ENCODE measurements at places on chromosomes 3 and 15.

GRCh38 chr3:152682477-152682876 lies 152.5 kb upstream of the P2RY1 start:
- no peak for DNase-seq

DNA sequence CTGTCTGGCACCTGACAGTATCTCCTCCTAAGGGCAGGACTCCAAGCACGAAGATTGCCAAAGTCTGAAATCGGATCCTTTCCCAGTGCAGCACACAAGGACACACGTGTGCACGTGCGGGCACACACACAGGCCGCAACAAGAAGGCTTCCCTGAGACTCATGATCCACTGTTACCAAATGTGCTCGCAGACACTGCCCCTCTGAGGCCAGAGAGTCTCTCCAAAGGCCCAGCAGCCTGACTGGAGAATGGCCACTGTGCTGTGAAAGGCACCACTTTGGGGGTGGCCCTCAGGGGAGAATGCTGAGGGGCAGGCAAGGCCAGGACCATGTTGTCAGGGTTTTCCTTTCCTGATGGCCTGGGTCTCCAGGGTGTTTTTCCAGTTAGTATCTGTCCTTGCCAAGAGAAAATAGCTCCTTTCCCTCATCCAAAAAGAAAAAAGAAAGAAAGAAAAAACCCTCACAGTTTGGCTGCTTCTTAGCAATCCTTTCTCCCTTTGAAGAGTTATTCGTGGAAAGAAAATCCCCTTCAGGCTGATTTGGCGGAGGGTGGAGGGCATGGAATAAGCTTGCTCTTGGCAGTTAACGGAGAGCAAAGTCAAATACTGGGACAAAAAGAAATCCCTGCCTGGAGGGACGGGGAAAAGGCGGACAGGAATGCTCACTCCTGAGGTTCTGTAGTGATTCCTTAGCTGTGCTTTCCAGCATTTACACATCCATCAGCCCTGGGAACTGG lies 112.2 kb upstream of the ETV5 start:
- no peak for DNase-seq

GRCh38 chr3:100992231-100993012 lies 799 bp downstream of the ABI3BP start:
- no peak for DNase-seq

GRCh38 chr3:105401691-105402149 lies 35.0 kb downstream of the ALCAM start:
- no peak for DNase-seq

GRCh38 chr15:83413054-83413719 lies 34.0 kb upstream of the SH3GL3 start:
- no peak for DNase-seq

GRCh38 chr15:87604857-87605446 lies 651.6 kb downstream of the NTRK3 start:
- DNase-seq: no peak

- DNase-seq: no peak
These were observed 214.3 kb upstream of the LINGO1 start for GRCh38 chr15:77846986-77847385.

- no peak for DNase-seq
These were observed 315.4 kb downstream of the DIPK2A start for GRCh38 chr3:144287001-144287400.

DNA sequence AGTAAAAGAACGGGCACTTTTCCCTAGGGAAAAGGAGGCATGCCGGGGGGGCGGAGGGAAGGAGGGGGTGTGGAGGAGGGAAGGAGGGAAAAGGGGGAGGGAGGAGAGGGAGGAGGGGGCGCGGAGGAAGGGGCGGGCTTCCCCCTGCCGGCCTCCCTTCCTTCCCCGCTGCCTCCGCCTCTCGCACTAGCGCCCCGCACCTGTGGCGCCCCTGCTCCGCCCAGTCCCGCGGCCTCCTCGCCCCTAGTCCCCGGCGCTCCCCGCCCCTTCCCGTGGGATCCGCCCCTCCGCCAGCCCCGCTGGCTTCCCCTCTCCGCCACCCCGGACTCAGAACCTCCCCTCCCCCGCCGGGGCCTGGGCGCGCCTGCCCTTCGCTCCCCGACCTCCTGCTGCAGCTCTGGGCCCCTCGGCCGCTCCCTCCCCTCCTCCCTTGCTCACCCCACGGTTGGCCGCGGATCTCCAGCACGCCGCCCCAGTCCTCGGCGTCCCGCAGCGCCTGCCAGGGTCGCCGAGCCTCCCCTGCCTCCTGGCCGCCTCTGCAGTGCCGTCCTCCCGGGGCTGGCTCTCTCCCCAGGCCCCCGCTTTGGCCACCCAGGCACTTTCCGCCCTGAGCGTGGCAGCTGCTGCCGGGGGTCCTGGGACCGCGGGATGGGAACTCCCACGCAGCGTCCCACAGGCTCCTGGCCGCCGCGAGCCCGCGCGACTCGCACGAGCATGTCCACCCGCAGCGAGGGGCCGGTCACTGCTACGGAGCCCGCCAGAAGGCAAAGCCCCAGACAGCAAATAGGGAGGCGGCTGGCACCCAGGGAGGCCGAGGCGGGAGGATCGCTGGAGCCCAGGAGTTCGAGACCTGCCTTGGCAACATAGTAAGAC lies 147.4 kb downstream of the TJP1 start:
- DNase-seq: no peak

Measured in DMS79 (cell line).